EH (cell line): ENCODE measurements at places on chromosomes 12 and 14.
A peak's percentile ranks its signal among the peaks of the same experiment; 100 is the strongest.

GRCh38 chr12:23950210-23950774 is 822 bp upstream of the SOX5 start:
- DNase-seq = no peak

GRCh38 chr12:57162553-57163125 is 15.2 kb upstream of the LRP1-AS start:
- no peak for DNase-seq

- no peak for DNase-seq
Measured at GRCh38 chr14:77119851-77120250, 21.7 kb downstream of the ZDHHC22 start.

DNA sequence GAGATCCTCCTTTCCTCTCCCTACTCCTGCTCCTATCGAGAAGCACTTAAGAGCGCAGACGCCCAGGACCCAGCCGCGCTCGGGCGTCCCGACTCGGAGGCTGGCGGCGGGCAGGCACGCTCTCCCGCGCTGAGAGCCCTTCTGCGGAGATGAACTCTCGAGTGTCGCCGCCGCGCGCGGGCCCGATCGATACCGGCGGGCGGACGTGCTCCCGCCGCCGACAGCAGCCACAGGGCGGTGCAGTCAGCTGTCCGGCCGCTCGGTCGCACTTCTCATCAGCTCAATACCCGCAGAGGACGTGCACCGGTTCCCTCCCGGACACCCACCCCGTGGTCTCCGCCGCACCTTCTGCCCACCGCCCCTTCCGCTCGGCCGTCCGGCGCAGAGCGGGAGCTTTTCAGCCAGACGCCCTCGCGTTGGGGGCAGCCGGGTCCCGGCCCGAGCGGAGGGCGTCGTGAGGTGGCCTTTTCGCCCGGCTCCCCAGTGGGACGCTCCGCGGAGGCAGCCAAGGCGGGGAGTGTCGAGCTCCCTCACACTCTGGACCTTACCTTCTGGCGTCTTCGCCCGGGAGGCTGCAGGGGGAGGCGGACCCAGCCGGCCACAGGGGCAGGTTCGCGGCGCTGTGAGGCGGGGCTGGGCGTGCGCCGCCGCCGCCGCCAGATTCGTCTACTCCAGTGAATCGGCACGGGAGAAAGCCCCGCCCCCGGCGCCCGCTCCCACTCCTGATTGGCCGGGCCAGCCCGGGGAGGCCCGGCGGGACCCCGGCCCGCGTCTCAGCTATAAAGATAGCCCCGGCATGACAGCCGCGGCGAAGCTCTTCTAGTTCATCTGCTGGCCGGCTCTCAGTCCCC is at the start of gene INSM2:
Gene INSM2, plus strand, starts transcription at position 808 of the 851 bp plus-strand sequence. CDS start 89 bp downstream, outside the sequence.
- peak; percentile 63 for DNase-seq

DNA sequence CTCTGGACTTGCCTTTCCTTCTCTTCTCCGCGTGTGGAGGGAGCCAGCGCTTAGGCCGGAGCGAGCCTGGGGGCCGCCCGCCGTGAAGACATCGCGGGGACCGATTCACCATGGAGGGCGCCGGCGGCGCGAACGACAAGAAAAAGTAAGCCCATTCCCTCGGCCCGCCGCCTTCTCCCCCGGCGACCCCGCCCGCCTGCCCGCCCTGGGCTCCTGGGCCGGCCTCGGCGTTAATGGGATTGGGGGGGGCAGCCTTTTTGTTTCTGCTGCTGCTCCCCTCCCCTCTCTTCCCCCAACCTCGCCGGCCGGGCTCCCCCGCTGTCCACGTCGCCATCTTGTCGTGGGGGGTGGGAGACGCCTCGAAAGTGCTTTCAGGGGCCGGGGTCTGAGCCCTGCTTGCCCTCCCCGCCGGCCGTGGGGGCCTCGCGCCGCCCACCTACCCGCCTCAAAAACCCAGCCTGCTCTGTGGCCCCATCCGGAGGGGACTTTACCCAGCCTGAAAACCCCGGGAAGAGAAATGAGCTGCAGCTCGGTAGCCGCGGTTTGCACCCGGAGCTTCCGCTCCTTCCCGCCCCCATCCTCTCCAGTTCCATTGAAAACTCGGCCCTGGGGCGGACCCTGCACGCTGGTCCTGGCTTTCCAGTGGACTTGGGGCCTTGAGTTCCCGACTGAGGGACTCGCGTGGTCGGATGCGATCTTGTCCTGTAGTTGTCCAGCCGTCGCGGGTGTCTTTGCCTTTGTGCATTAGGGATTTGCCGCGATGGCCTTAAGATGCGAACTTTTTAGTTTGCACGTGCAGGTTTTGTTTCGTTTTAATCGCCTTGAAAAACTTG is 598 bp downstream of the HIF1A start:
- DNase-seq = peak; percentile 74

DNA sequence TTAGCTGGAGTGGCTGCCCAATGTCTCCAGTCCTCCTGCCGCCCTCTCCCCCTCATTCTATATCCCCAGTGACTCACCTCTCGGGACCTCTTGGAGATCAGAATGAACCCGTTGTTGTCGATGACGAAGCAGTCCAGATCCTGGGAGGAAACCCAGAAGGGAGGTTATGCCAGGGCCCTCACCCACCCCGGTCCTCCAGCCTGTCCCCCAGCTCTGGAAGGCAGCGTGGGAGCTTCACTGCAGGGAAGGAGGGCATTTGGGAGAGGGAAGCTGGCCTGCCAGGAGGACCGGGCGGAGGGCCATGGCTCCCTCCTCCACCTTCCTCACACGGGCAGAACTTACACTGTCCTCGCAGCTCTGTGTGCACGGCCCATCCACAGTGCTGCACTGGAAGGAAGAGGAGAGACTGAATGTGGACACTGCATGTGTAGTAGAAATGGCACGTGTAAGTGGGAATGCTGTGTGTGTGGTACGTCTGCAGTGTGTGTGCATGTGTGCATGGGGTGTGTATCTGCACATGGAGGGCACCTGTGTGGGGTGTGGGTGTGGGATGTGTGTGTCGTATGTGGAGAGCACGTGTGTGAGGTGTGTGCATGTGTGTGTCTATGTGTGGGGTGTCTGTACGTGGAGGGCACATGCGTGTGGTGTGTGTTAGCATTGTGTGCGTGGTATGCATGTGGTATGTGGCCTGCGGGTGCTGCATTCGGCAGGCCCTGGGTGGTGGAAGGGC is 10.0 kb upstream of the LRTM2 start:
- no peak for DNase-seq

GRCh38 chr12:67991158-67991557 is 1.9 kb downstream of the IFNG-AS1 start:
- no peak for DNase-seq

GRCh38 chr14:61585598-61586543 is 109.4 kb upstream of the HIF1A start:
- DNase-seq = peak; percentile 82

- no peak for DNase-seq
Measured at GRCh38 chr12:121184425-121184824, 25.5 kb upstream of the P2RX4 start.

DNA sequence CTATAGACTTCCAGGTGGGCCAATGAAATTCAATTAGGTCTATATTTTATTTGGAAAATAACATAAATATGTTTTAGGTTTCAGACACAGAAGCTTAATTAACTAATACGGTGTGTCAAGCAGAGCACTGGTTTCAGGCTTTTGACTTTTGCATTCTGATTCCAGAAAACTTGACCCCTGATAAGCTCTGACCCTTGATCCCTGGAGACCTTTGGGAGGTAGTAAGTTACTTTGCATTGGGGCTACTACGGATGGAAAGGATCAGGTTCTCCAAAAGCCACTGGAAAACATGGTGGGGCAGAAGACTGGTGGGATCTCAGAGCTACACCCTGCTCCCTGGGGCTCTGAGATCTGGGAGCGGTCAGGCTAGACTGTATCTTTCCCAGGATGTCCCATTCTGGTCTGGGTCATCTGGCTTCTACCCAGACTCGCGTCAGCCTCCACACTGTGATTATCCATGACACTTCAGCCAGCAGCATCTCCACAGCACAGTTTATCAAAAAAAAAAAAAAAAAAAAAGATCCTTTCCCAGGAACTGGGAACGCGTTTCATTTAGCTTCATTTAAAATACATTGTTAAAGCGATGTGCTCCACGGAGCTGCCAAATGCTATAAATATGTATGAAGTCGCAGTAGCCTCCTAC is 17.8 kb upstream of the EMP1 start:
- DNase-seq = peak; percentile 48

- no peak for DNase-seq
Measured at GRCh38 chr12:19518209-19518608, 78.9 kb downstream of the AEBP2 start.

DNA sequence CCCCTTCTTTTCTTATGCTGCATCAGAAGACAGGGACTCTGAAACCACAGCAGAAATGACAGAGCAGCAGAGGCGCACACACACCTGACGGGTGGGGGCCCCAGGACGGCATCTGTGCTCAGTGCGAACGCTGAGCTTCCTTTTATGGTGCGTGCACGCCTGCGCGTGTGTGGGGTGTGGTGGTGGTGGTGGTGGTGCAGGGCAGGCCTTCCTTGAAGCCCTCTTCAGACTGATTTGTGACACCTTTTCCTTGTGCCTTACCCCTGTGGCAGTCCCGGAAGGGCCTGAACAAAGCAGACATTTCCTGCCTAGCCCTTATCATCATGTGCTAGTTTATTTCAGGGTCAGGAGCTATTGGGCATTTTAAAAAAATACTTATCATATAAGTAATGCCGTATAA is 75.7 kb downstream of the TSPAN9 start:
- DNase-seq = no peak

DNA sequence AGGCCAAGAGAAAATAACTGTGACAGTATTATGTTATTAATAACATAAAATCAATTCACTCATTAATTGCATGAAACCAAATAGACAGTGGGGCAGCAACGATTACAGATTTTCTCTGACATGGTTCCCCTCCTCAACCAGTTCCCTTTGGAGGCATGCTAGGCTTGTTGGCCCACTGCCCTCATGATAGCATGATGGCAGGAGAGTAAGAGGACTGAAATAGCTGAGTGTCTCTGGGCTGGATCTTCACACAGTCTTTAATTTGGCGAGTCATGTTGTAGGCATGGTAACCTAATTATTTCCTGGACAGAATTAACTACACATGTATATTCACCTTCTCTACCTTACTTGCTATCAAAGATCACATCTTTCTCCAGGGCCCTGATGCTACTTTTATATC is 266.2 kb upstream of the PELI2 start:
- DNase-seq = peak; percentile 51

DNA sequence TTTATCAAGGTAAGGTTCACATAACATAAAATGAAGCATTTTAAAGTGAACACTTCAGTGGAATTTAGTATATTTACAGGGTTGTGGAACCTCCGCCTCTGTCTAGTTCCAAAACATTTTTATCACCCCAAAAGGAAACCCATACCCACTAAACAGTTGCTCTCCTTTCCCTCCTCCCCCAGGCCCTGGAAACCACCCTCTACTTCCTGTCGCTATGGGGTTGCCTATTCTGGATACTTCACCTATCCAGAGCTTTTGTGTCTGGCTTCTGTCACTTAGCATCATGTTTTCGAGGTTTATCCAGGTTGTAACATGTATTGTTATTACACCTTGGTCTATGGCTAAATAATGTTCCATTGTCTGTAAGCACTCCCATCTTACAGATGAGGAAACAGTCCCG is 27.7 kb upstream of the ZFP36L1 start:
- no peak for DNase-seq

DNA sequence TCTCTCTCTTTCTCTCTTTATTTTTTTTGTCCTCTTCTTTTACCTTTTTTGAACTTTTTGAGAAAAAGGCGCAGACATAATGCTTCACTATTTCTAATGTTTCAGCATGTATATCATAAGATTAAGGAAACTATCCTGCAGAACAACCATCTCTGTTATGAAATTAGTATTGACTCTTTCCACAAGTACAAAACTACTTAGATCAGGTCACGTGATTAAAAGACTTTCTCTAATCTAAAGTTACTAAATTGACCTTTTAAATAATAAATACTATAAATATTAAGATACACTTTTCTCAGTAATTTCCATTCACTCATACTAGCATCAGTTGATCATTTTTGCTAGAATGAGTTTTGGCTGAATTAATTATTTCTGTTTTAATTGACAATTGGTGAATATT is 844.5 kb upstream of the LRFN5 start:
- DNase-seq = no peak

DNA sequence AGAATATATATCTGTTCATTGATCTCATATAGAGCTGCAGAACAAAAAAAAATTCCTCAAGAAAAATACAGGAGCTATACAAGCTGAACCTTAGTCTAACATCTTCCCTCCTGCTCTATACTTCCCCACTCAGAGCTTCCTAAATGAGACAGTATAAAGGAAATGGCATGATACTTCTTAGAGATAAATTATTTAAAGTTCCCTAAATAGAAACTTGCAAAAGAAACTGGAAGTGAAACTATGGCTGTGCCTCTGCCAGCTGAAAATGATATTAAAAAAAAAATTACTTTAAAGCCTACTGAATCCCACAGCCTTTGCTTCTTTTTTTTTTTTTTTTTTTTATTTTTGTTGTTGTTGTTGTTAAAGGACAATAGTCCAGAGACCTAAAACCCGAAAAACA is 11.6 kb upstream of the NEK9 start:
- DNase-seq = no peak

DNA sequence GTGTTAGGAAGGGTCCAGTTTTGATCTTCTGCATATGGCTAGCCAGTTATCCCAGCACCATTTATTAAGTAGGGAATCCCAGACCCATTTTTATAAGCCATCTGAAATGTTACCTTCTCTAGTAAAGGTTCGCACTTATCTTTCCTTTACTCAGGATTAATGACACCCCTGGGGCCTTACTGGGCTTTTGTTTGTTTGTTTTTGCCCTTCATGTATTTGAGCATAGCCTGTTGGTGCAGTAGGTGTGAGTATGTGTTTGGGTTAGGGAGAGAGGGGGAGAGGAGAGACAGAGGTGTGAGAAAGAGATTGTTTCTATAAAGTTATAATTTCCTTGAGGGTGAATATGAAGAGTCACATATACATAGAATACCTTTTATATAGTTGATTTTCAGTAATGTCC is 96.9 kb downstream of the AKAP6 start:
- no peak for DNase-seq

- DNase-seq = no peak
Measured at GRCh38 chr14:59081720-59082119, 106.7 kb upstream of the DAAM1 start.

DNA sequence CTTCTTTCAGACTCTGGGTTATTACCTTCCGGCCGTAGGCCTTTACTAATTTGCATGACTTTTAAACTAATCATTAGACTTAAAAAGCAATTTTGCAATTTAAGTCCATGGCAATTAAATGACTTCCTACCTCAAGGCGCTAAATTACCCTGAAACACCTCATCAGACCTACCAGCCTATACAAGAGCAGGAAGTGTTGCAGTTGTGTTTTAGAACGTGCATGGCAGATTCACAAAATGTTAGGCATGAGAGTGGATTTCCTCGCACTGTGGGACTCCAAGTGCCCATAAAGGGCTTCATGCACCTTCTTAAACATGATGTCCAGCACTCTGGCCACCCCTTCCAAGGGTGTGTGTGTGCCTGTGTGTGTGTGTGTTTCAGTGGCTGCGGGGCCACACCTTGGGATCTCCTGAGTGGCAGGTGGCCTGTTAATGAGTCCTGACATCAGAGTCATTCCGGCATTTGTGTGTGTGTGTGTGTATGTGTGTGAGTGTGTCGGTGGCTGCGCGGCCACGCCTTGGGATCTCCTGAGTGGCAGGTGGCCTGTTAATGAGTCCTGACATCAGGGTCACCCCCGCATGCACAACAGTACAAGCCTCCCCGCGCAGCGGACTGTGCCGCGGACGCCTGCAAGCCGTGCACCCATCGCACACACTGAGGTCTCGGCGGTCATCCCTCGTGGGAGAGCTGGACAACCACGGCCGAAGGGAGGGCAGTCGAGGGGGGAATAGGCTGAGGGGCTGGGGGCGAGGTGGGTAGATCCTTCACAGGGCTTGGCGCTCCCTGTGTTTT is 900 bp downstream of the C2CD5 start:
- DNase-seq = peak; percentile 19
